Stimulated activated CD4-positive, alpha-beta T cell treated with anti-CD3 and anti-CD28 coated beads, Interleukin-2, amount 100 ng/mL, for 24 hours (primary cell): ENCODE measurements at places on chromosomes 1 and 21.

GRCh38 chr1:220791285-220791684 is 4.6 kb downstream of the MTARC1 start:
- DNase-seq = no peak

- no peak for DNase-seq
Observed at GRCh38 chr1:170204121-170204520, 58.4 kb downstream of the NTMT2 start.

DNA sequence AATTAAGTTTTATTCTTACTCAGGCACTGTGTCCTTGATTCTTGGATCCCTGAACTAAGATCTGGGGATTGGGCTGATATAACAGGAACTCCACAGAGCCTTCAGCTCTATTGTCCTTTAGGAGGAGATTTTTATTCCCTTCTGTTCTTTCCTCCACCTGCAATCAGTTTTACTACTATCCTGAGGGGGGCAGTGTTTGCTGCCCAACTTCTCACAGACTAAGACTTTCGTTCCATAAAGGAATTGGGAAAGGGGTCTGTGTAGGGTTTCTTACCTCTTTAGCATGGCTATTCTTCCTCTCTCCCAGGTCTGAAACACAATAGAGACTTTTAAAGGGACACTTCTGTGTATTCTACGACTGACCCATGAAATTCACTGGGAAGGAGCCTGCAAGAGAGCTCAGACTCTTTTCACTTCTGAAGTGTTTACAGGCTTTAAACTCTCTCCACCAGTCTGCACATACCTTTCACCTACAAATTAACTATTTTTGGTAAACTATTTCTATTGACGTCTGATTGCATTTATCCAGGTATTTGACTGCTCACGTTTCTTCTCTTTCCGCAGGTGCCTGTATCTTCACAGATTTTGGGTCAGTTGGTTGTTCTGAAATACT is 103.3 kb upstream of the DEPDC1 start:
- no peak for DNase-seq

DNA sequence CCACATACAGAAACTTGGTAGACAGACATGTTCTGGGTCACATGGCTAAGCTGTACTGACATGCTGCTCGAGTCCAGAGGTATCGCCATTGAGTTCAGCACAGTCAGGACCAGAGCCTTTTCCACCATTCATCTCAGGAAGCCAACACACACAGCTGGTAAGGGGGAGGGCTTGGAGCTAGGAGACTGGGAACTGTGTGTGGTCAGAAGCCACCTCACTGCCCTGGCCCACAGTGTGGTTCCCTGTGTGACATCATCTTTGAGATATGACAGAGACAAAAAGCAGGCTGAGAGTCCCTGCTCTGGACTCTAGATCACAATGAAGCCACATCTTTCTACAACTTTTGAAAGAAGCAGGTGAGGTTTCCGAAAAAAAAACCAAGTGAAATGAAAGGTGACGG is 107.2 kb downstream of the SIM2 start:
- DNase-seq = no peak

DNA sequence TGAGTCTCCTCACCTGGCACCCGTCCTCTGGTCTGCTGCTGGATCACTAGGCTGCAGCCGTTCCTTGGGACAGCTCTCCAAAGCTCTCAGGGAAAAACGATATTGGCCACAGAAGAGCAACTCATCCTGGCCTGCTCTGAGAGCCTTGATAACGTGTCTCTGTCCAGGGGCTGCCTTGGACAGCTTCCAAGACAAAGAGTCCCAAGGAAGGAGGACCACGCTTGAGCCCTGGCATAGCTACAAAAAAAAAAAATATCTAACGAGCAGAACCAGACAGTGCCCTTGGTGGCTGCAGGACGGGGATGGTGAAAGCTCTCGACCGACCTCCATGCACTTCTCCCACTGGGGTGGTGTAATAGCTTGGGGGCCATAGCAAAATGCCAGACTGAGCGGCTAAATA is 589.6 kb downstream of the NPHP4 start:
- no peak for DNase-seq

GRCh38 chr1:197671140-197671539 is 104.1 kb downstream of the DENND1B start:
- no peak for DNase-seq

- DNase-seq = peak; percentile 59
Observed at GRCh38 chr21:45607021-45607908, 36.3 kb upstream of the PCBP3 start.

GRCh38 chr1:226535666-226536065 is 12.9 kb upstream of the STUM start:
- DNase-seq = no peak

- no peak for DNase-seq
Observed at GRCh38 chr1:49817681-49818080, 206.1 kb downstream of the AGBL4 start.

GRCh38 chr1:109751531-109752260 is 10.9 kb upstream of the GSTM3 start:
- peak; percentile 13 for DNase-seq

- peak; percentile 68 for DNase-seq
Observed at GRCh38 chr21:45592208-45592619, 50.0 kb upstream of the SLC19A1 start.

- DNase-seq = no peak
Observed at GRCh38 chr1:45356186-45356585, 15.9 kb upstream of the MUTYH start.

DNA sequence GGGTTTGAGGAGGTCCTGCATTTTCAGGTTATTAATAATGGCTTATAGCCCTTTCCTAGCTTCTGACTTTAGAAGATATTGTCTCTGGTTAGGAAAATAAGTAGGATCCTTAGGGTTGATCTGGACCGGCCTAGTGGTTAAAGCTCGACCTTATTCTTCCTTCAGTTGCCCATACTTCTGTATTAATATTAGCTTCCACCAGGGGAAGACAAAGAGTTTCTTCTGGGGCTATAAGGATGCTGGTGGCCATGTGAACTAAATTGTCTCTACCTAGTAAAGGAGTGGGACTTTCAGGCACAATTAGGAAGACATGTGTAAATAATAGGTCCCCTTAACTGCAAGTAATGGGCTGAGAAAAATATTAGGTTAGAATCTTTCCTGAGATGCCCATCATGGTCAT is 20.6 kb upstream of the FCGR2A start:
- no peak for DNase-seq

DNA sequence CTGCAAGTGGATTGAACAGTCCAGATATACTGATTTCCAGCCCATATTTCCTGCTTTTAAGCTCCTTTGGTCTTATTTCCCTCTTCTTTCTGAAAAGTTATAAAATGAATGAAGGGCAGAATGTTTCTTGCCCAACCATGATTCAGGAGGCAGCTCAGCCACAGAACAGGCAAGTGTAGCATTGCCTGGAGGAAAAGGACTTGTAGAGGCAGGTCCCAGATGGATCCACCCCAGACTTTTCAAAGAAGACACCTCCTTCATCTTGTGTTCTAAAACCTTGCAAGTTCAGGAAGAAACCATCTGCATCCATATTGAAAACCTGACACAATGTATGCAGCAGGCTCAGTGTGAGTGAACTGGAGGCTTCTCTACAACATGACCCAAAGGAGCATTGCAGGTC is at the start of gene CLCA2:
Gene CLCA2, plus strand, starts transcription at position 299 of the 400 bp plus-strand sequence. Its CDS starts 77 bp downstream, at position 376.
- no peak for DNase-seq

- peak; percentile 1 for DNase-seq
Observed at GRCh38 chr1:41533731-41534080, 49.2 kb upstream of the EDN2 start.

DNA sequence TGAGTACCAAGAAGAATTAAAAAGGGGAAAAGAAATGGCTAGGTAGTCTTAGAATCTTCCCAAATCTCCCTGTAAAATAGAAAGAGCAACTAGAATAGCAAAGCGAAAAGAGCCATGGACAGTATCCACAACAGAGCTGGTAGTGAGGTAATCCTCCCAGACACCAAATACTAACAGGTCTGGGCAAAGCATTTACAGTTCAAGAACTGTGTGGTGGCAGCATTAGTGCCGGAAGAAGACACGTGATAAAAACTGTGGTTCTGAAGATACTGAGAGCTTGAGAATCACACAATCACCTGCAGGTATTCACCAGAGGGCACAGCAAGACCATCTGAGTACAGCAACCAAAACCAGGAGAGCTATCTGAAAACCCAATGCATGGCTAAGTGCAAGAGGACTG is 31.8 kb upstream of the OLIG2 start:
- no peak for DNase-seq

DNA sequence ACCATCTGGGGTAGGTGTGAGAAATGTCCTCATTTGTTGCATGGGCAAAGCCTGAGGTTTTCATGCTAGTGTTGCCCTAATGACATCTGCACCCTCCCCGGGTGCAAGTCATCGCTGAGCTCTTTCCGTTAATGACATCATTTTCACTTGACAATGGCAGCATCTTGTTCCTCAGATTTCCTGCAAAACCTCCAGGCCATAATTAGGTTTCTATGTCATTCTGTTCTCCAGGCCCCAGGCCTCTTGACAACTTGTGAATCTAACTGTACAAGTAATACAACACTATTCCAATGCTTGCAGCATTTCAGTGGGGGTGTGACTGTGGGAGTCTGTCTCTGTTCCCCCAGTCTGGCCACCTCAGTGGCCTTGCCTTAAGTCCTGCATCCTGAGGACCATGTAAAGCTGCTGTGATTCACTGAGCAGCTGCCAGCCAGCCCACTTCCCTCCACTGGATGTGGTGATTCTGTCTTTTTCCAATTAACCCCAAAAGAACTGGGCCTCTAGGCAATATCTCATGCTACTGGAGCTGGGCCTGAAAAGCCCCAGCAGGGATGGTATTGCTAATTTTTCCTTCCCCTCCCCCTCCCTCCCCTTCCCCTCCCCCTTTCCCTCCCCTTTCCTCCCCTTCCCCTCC is 22.8 kb downstream of the RAB7B start:
- no peak for DNase-seq

GRCh38 chr1:192633533-192634253 is 2.3 kb upstream of the RGS13 start:
- DNase-seq = no peak

GRCh38 chr1:89812992-89813391 is 7.8 kb upstream of the LRRC8D start:
- DNase-seq = no peak

GRCh38 chr1:170044187-170044586 is 30.3 kb downstream of the KIFAP3 start:
- no peak for DNase-seq

GRCh38 chr1:6634371-6635052 is 9.8 kb downstream of the THAP3 start:
- peak; percentile 55 for DNase-seq

- no peak for DNase-seq
Observed at GRCh38 chr1:55538428-55538827, 323.3 kb upstream of the USP24 start.

GRCh38 chr1:17369466-17369865 is 2.5 kb upstream of the PADI6 start:
- DNase-seq = no peak

DNA sequence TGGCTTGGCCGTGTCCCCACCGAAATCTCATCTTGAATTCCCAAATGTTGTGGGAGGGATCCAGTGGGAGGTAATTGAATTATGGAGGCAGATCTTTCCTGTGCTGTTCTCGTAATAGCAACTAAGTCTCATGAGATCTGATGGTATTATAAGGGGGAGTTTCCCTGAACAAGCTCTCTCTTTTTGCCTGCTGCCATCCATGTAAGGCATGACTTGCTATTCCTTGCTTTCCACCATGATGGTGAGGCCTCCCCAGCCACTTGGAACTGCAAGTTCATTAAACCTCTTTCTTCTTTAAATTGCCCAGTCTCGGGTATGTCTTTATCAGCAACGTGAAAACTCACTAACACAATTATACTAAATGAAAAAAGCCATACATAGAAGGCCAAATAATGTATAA is 101.3 kb upstream of the LYPLAL1 start:
- DNase-seq = no peak

DNA sequence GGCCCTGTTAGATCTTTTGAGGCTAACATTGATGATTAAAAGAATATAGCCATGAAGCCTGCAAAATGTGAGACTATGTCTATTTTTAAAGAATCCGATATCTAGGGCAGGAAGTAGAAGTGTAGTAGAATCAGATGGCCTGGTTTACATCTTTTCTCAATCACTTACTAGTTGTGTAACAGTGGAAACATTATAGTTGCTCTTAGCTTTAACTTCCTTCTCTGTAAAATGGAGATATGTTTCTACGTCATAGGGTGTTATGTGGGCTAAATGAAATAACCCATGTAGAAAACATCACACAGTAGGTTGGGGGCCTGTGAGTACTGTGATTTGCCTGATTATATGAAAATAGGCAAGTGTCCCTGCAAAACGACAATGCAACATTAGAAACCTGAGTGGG is 4.4 kb upstream of the IGFN1 start:
- DNase-seq = no peak

DNA sequence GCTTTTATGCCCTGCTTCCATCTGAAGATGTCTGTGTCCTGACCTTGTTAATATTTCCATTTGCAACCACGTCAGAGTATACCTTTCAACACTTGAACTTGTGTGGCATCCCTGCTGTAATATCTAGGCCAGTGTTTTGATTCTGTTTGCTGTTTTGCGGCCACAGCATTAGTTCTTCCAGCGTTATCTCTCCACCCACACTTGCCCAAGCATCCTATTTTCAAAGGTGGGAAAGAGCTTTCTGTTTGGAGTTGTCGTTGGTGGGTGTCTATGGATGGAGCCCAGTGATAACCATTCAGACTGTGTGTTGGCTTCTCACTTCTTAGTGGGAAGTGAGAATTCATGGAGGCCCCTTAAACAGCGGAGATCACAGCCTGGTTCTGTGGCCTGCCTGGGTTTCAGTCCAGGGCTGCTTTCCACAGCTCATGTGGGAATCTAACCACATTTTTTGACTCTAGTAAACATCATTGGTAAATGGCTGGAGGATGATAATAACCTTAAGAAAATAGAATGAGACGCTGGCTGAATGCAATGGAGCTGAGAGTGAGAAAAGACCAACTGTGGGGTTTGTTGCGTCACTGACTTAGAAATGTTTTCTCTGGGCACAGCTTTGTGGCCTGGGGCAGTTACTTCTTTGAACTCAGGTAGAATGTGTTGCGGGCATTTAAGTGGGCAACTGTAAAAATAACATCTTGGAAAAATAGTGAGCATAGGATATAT is 7.6 kb downstream of the TENT5C start:
- no peak for DNase-seq

DNA sequence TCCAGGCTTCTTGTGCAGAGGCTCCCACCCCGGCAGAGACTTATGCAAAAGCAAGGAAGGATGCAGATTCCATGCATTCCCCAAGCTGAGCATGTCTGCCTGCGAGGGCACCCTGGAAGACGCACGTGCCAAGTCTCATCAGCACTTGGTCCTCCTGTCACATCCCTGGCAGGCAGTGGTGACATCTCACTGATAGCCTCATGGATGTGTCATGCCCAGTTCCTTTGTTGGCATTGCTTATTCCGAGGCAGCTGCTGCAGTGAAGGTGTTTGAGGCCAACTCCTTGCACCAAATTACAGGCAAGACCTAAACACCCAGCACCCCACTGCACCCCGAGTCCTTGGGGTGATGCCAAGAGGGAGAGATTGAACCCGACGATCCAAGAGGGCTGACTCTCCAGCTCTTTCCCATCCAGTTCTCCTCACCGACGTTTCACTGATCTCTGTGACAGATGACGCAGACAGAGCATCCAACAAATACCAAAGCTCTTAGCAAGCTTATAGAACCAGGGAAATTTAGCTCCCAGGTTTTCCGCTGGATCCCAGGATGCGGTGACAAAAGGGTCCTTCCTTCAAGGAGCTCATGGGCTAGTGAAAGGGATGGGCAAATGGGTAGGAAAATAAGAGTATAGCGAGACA is 611.1 kb downstream of the AJAP1 start:
- DNase-seq = no peak
